Activated CD8-positive, alpha-beta memory T cell treated with anti-CD3 and anti-CD28 coated beads, Interleukin-2, amount 10 ng/mL, durations not matched to agents 7 days and 5 days (primary cell): ENCODE measurements at places on chromosomes 16 and 17. TPM values are rescaled to one million over a fixed set of nuclear protein-coding genes. Genes with fewer than 3 reads are reported as not detected.
A peak's percentile ranks its signal among the peaks of the same experiment; 100 is the strongest.

PFAS gene
- total RNA-seq: 75.1 TPM

DNA sequence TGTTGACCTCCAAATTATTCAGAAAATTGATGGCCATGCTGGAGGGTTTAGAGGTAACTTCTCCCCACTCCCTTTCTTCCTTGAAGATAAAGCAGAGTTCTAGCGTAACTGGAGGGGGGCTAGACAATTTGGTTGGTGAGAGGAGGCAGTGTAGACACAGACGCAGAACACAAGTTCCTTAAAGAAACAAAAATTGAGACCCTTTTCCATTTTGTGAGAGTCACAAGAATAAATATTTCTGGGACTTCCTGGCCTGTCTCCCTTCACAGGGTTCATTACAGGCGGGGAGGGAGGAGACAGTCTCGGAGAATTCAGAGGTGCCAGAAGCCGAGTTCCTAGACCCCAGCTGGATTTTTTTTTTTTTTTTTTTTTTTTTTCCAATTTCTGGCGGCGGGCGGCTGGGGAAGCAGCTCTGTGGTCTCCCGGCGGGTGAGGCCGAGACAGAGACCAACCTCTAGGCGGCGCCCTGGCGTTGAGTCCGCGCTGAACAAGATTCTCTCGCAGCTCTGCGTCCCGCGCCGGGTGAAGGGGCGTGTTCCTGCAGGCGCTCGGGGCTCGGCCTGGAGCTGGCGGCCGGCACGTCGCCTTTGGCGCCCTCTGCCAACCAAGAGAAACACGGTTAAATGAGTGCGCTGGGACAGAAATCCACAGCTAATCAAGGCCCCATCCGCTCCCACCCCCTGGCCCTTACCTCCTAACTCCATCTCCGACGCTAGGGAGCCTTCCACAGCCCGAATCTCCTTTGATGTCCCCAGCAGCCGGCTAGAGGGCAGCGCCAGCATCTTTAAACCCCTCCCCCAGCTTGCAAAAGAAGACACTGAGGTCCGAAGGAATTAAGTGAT, 10.2 kb upstream of the HOXB9 start:
- DNase-seq: peak; percentile 87

DNA sequence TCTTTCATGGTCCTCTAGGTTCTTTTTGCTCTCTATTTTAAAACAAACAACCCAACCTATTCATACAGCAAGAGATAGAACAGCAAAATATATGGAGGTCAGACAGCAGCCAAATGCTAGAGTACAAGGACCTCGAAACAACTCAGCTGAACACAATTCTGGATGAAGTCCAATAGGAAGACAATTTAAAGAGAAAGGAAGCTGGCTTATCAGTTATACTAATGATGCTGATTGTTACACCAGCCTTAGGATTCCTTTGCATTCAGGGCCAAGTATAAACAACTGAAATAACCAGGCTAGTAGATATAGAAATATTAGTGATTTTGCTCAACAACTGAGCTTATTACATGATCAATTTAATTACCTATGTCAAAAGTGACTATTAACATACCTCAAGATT, 2.5 kb downstream of the SSH2 start:
- no peak for DNase-seq

DNA sequence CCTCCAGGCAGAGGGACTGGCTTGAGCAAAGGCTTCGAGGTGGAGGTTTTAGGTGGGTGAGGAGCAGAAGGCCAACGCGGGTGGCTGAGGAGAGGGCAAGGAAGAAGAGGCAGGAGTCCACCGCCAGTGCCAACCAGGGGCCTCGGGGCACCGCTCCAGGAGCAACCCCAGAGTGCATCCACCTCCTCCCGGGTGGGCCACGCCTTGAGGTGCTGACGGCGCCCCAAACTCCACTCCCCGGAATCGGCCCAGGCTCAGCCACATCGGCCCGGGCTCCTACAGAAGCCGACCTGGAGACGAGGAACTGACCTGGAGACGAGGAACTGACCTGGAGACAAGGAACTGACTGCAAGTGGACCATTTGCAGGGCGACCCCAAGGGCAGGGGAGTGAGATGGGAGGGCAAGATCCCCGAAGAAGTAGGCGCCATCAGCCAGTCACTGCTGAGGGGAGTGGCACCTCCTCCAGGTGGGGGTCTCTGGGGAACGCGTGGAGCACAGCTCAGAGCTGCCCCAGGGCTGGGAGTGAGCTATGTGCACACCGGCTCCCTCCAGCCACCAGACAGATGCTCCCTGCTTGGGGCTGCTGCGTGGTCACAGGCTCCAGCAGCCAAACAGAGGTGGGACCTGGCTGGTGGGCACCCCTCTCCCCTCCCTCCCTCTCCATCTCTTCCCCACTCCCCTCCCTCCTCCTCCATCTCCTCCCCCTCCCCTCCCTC, 29.2 kb upstream of the CBFA2T3 start:
- DNase-seq: no peak

- no peak for DNase-seq
These were observed 46.3 kb upstream of the ARHGAP44 start for GRCh38 chr17:12743046-12743445.

- no peak for DNase-seq
These were observed 3.6 kb upstream of the HIC1 start for GRCh38 chr17:2051061-2051932.

RAB40C gene
- 13.3 TPM for total RNA-seq

TMEM106A gene
- total RNA-seq: 23.1 TPM

GRCh38 chr17:41894791-41895331, 23.9 kb downstream of the ACLY start:
- DNase-seq: no peak

GRCh38 chr16:86035906-86036305, 136.9 kb downstream of the IRF8 start:
- DNase-seq: no peak

ADAP2 gene
- total RNA-seq: 0.89 TPM

DNA sequence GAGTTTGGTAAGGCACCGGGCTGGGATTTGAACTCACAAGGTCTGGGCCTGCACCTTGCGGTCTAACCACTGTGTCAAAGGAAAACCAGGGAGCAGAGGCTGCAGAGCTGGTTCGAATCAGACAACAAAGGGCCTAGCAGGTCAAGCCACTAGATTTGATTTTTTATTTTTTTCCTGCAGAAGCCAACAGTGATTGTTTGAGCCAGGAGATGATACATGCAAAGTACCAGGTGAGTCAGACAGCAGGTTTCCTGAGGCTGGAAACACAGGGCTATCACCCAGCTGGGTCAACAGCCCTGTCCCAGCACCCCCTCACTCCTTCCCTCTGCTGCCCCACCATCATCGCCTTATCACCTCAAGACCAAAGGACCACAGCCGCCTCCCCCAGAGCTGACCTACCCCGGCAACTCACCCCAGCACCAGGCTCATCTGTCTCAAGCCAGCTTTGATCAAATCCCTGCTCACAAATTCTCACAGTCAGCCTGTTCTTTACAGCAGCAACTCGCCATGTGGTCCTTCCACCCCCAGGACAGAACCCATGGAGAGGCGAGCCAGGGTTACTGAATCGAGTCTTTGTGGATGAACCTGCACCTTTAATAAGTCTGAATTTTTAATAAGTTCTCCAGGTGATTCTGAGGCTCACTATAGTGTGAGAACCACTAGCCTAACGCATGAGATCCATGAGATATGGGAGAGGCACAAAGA, 13.0 kb upstream of the KRT19 start:
- no peak for DNase-seq

GRCh38 chr16:23944381-23944780, 108.6 kb downstream of the PRKCB start:
- DNase-seq: no peak

- no peak for DNase-seq
These were observed 18.3 kb downstream of the TBC1D16 start for GRCh38 chr17:80017226-80018010.

- DNase-seq: no peak
These were observed 231.7 kb downstream of the HAPSTR1 start for GRCh38 chr16:9323170-9323569.

- peak; percentile 15 for DNase-seq
These were observed 21.5 kb upstream of the CA4 start for GRCh38 chr17:60128171-60128859.

CMTM4 gene
- 1.2 TPM for total RNA-seq

DNA sequence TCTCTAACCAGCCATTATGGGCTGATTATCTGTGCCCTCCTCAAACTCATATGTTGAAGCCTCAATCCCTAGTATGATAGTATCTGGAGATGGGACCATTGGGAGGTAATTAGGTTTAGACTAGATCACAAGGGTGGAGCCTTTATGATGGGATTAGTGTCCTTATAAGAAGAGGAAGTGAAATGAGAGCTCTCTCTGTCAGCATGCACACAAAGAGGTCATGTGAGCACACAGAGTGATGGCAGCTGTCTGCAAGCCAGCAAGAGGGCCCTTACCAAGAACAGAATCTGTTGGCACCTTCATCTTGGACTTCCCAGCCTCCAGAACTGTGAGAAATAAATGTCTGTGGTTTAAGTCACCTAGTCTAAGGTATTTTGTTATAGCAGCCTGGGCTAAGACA, 101.9 kb downstream of the PCTP start:
- DNase-seq: no peak

CSH1 gene
- not detected for total RNA-seq

PYDC1 gene
- not detected for total RNA-seq

DNA sequence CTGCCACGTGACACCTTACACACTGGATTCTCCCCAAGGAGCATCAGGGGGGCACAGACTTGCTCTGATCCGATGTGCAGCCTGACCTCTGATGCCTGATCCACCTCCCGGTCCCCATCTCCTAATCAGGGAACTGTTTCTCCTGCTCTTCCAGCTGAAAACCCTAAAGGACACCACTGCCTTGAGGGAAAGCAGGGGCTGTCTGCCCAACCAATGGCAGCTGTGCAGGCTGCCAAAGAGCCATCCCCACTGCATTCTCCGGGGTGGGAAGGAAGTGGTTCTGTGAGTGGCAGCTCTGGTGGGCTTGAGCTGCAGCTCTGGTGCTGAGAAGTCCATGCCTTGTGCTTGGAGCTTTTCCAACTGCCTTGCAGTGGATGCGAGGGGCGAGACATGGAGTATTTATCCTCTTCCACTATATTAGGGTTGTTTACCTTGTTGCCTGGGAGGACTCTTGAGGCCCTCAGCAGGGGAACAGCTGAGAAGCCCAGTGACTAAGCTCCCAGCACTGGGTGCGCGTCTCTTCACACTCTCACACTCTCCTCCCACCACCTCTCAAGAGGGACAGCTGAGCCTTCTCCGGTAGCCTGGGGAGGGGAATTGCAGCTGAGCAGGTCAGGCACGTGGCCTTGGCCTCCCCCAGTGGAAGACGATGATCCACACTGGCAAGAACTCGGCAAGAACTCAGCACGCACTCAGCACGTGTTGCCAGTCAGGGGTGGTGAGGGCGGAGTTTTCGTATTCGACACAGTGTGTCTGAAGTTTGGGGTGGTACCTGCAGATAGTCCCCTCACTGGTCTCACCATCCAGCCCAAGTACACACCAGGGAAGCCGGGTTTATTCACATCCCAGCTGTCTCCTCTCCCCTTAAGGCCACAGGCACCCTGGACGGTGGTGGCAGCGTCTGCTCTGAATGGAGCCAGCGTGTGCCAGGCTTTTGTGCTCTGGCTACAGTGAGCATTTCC, 21.1 kb upstream of the SPATA32 start:
- DNase-seq: no peak

DNA sequence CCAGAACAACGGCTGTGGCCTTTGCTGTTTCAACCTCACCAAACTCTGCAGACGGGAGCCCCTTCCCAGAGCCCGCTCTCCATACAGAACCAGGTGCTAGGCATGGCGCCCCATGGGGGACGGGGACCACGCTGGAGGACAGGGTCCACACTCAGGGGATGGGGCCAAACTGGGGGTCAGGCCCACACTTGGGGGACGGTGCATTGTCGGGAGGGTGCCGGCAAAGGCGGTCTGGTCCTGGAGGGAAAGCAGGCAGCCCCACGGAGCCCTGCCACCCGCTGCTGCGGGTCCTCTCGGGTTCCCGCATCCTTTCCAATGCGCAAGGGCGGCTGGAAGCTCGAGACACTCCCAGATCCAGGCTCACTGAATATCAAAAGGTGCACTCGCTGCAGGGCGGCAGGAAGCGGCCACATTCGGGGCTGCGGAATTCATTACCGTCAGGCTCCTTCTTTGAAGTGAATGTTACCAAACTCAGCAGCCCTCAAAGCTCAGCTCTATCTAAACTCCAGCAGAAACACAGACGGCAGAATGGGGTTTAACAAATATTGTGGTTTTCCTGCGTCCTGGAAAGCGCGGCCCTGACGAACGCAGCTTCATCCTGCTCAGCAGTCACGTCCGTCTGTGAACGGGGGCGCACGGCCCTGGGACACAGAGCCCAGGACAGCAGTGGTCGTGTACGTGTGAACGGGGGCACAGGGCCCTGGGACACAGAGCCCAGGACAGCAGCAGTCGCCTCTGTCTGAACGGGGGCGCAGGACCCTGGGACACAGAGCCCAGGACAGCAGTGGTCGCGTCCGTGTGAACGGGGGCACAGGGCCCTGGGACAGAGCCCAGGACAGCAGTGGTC, 41.3 kb downstream of the LMF1 start:
- DNase-seq: no peak

AOC3 gene
- total RNA-seq: 1.5 TPM

DNA sequence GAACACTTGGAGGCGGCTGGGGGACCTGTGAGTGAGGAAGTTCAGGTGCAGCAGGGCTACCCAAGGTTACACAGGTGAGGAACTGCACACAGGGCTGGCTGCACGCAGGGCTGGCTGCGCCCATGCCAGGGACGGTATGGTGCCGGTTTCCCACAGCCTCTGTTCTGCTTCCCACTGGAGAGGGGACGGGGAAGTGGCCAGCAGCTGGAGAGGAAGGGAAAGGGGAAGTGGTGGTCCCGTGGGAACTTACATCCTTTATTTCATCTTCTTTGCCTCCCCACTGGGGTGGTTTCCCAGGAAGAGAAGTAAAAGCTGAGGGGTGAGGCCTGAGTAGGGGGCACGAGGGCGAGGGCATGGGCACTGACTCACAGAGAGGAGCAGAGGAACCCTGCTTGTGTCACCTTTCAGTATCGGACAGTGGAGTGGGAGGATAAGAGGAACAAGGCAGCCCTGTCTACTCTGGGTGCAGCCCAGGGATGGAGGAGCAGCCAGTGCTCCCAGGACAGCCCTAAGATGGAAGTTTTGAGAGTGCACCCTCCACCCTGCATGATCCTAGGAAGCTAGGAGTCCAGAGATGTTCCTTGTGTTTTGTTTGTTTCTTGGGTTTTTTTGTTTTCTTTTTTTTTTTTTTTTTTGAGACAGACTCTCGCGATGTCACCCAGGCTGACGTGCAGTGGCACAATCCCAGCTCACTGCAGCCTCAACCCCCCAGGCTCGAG, 25.5 kb upstream of the CDH1 start:
- DNase-seq: no peak

DNA sequence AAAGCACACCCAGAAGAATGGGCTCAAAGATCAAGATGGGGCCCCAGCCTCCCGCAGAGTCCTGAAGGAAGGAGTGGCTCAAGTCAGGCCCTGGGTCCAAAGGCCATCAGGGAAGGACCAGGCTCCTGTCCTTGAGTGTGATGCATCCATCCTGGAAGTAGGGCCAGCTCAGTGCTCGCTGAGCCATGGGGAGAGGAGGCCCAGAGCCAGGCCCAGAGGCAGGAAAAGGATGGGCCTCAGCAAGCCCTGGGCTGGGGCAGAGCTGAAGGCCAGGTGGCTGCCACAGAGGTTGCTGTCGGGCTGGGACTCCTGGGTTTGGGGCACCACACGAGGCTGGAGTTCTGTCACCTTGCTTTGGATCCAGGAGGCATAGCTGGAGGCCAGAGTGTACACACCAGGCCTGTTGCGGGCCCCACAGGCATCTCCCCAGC, 3.7 kb downstream of the PRSS8 start:
- no peak for DNase-seq
